T47D (cell line): ENCODE measurements at places on chromosomes 13 and 19.

GRCh38 chr13:114078461-114079451 is 53.7 kb downstream of the RASA3 start:
- peak; percentile 86 for DNase-seq

- DNase-seq = peak; percentile 50
Measured at GRCh38 chr13:113209336-113209758, at the start of gene CUL4A. TSS of gene CUL4A (plus strand) at chr13:113209613. CDS start at chr13:113209628, 15 bp downstream.

DNA sequence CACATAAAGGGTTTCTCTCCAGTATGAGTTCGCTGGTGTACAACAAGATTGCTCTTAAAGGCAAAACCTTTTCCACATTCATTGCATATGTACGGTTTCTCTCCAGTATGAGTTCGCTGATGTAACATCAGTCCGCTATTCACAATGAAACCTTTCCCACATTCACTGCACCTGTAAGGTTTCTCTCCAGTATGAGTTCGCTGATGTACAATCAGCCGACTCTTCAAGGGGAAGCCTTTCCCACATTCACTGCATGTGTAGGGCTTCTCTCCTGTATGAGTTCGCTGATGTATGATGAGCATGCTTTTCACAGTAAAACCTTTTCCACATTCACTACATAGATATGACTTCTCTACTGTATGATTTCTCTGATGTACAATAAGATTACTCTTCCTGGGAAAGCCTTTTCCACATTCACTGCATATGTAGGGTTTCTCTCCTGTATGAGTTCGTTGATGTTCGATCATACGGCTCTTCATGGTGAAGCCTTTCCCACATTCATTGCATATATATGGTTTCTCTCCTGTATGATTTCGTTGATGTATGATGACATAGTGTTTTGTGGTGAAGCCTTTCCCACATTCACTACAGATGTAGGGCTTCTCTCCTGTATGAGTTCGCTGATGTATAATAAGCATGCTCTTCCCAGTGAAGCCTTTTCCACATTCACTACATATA is 6.0 kb upstream of the ZNF614 start:
- DNase-seq = no peak

DNA sequence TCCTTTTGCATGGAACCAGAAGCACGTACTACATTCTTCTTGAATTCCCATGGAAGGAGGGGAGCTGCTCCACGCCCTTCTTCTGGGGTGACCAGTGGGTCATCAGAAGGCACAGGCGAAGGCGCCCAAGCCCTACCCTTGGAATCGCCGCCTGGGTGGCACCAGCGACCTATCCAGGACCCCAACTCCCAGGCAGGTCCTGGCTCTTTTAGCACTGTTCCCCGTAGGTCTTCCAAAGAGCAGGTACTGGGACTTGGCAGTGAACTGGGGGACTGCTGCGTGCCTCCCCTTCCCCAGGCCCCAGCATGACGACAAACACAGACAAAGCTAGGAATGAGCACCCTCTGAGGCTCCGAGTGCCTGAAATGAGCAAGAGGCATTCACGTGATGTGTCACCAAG is 45.0 kb downstream of the CEBPG start:
- DNase-seq = no peak

GRCh38 chr19:7142771-7143170 is 73.3 kb downstream of the ZNF557 start:
- DNase-seq = no peak

- no peak for DNase-seq
Measured at GRCh38 chr13:111042661-111043226, 72.4 kb upstream of the ARHGEF7 start.

GRCh38 chr13:87538366-87539052 is 132.7 kb upstream of the SLITRK5 start:
- no peak for DNase-seq

DNA sequence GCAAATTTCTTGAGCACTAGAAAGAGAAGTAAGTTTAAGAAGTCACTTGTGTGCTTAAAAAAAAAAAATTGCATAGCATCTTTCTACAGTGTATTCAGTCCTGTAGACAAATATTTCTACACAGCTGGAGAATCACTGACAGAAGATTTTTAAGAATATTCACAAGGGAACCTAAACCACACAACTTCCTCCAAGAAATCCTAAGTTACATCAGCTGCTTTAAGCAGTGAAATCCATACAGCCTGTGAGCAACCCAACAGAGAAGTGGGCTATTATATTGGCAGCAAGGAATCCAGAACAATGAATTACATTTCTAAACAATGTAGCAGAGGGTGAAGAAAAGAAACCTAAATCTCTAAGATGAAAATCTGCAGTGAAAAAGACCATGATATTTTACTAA is 1.5 kb downstream of the DOCK9 start:
- DNase-seq = no peak

DNA sequence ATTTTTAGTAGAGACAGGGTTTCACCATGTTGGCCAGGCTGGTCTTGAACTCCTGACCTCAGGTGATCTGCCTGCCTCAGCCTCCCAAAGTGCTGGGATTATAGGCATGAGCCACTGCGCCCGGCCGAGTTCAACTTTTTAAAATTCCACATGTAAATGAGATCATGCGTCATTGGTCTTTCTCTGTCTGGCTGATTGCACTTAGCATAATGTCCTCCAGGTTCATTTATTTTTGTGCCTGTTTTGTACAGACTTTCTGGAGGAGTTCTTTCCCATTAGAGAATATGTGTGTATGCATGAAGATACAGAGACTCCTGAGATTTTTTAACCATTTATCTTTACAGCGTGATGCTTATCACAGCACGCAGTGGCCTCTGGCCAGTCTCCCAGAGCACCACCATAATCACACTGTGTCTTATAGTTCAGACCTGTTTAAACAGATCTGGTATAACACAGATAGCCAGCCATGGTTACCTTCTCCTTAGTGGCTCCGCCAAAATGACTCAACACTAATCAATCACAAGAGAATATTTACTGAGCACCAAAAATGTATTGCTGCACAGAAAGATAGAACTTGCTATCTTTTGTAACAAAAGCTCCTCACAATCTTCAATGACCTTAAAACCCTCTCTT is 11.4 kb upstream of the STARD13 start:
- DNase-seq = no peak

GRCh38 chr13:96068729-96069128 is 15.5 kb upstream of the UGGT2 start:
- DNase-seq = no peak

GRCh38 chr19:3024509-3024869 is 4.6 kb downstream of the TLE2 start:
- DNase-seq = no peak

- no peak for DNase-seq
Measured at GRCh38 chr13:27954406-27954851, 14.7 kb downstream of the CDX2 start.

DNA sequence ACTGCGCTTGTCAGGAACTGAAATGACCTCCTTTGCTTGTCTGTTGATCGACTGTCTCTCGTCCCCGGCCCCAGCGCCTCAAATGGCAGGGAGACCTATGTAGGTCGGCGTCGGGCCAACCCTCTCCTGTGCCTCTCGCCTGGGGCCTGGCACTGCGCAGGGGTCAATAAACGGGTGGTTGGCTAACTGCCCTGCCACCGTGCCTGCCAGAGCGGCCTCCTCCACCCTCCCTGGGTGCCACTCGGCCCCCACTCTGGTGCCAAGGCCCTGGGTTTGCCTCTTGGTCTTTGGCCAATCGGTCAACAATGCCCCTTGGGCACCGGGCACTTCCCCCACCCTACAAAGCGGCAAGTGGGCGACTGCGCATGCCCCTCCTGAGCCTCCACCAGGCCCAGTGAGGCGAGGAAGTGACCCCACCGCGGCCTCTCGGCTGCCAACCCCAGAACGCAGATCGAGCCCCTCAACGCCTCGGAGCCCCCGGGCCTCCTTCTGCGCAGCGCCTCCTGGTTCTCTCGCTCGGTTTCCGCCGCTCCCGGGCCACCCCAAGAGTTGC is 1.1 kb downstream of the KEAP1 start:
- peak; percentile 82 for DNase-seq

- no peak for DNase-seq
Measured at GRCh38 chr13:87128036-87128435, 543.1 kb upstream of the SLITRK5 start.

GRCh38 chr13:112010714-112011113 is 56.2 kb upstream of the SOX1 start:
- no peak for DNase-seq

GRCh38 chr13:30088312-30088855 is 219.0 kb downstream of the KATNAL1 start:
- DNase-seq = no peak

DNA sequence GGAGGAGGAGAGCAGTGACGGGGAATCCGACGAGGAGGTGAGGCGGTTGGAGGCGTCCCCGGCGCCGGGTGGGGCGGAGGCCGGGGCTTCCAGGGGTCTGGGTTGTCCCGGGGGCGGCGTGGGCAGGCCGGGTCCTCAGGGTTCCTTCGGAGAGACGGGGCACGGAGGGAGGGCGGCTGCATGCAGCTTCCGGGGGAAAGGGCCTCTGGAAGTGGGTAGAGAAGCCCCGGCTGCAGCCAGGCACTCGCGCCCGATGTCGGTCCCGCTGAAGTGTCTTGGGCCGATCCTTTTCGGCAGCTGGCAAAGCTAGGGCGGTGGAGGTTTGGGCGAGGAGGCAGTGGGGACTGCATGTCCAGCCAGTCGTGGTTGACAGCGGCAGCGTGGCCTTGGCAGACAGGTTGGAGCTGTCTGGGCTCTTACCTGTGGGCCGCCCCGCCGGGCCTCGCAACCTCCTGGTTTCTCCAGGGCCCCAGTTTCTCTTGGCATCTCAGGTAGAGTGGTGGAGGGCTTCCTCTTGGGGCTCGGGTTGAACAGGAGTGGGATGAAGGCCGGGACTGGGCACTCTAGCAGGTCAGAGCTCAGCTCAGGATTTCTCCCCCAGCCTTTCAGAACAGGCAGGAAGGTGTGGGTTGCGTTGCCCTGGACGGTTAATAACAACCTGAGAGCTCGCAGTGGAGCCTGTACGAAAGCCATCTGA is 690 bp downstream of the KMT2B start:
- no peak for DNase-seq

DNA sequence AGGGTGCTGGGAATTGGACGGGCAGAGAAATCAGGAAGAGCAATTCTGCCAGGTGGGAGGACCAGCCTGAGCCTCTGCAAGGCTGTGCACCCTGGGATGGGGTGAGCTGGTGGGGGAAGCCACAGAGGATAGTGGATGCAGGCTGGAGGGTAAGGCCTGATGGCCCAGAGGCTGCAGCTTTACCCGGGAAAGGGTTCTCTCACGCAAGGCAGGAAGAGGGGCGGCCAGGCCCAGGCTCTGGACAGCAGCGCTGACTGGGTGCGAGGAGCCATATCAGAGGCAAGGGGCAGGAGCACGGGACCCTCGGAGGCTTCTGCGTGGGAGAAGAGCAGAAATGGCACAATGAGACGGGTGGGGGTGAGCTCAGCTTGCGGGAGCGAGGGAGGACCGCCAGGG is 104.6 kb downstream of the SOX1 start:
- no peak for DNase-seq

- DNase-seq = no peak
Measured at GRCh38 chr19:55277494-55277893, 2.4 kb downstream of the HSPBP1 start.

- no peak for DNase-seq
Measured at GRCh38 chr13:90757127-90757680, 590.3 kb upstream of the MIR17HG start.

DNA sequence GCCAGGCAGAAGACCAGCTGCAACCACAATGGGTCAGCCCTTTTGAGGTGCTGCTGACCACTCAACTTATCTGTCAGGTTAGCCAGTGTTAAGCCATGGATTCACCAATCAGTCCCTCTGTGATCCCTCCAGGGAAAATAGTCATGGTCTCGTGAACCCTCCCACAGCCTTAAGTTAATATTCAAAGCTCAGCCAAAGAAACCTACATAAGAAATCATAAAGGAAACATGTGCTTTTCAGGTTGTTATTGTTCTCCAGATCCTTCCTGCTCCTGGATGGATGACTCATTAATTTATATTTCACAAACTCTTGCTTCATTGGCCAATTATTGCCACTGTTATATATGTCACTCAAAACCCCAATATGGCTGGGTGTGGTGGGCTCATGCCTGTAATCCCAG is 161.9 kb downstream of the B3GLCT start:
- DNase-seq = no peak

GRCh38 chr13:99367663-99368448 is 60.7 kb upstream of the GPR183 start:
- DNase-seq = no peak

- DNase-seq = no peak
Measured at GRCh38 chr13:106232681-106233080, 302.8 kb downstream of the EFNB2 start.

GRCh38 chr13:48790966-48791365 is 137.2 kb downstream of the CYSLTR2 start:
- no peak for DNase-seq

GRCh38 chr13:64553411-64554129 is 2676.6 kb downstream of the PCDH9 start:
- no peak for DNase-seq

GRCh38 chr19:924553-925086 is 1.2 kb upstream of the ARID3A start:
- DNase-seq = peak; percentile 50

DNA sequence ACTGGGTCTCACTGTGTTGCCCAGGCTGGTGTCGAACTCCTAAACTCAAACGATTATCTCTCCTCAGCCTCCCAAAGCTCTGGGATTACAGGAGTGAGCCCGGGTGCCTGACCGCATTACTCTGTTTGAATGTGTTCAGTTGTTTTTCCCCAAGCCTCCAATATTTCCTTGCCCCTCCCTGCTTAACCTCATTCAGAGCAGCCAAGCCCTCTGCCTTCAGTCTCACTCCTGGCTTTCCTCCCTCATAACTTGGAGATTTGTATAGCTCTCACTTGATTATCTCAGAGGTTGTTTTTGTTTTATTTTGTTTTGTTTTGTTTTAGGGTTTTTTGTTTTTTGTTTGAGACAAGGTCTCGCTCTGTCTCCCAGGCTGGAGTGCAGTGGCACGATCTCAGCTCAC is 11.4 kb downstream of the EPHX3 start:
- no peak for DNase-seq

DNA sequence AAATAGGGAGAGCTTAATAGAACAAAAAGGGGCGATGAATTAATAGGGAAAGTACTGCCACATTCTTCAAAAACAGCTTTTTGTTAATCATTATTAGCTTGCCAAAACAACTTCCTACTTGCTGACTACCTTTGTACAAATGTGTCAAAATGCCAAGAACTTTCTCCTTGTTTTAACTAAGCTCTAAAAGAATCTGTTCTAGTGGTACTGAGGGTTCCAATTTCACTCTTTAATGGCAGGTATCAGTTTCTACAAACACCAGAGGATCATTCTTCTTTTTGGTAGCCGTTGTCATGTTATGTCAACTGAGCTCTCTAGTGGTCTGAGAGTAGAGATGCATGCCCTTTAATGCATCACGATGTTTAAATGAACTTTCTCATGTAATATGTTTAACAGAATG is 29.4 kb upstream of the FBXL3 start:
- no peak for DNase-seq
